Activated CD4-positive, alpha-beta T cell treated with anti-CD3 and anti-CD28 coated beads for 36 hours (primary cell): ENCODE measurements at places on chromosomes 1 and 21.

DNA sequence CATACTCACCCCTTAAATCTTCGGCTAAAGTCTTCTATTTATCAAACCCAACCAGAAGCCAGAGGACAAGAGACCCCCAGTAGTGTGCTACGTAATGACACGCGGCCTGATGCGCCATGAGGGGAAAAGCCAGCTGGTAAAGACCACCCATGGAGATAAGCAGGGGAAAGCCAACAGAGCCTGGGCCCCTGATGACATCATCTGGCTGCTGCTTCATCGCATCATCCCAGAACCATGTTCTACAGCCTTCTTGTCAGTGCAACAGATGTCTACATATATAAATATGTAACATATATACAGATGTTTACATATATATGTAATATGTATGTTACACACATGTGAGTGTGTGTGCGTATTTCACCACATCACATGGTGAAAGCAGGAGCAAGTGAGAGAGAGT is 81.7 kb upstream of the VANGL1 start:
- no peak for DNase-seq

DNA sequence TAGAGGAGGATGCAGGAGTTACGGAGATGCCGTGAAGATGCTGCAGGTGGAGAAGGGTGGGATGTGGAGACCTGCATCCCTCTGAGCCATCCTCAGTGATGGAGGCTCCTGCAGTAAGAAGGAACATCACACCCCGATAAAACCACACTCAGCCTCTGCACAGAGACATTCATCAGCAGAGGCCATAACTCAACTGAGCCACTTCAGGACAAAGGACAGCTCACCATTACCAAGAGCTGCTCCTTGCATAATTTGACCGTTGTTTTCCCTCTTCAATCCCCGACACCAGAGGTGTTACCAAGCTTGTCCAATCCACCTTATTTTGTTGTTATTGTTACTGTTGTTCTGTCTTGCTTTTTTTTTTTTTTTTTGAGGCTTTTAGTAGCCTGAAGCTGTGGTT is 543.9 kb downstream of the AJAP1 start:
- no peak for DNase-seq

- no peak for DNase-seq
Measured at GRCh38 chr1:192630521-192631287, 5.2 kb upstream of the RGS13 start.

- DNase-seq, result peak; percentile 36
Measured at GRCh38 chr21:38660333-38661196, 145.2 kb upstream of the ETS2 start.

GRCh38 chr1:222995236-222995580 is 147.8 kb downstream of the TLR5 start:
- no peak for DNase-seq

DNA sequence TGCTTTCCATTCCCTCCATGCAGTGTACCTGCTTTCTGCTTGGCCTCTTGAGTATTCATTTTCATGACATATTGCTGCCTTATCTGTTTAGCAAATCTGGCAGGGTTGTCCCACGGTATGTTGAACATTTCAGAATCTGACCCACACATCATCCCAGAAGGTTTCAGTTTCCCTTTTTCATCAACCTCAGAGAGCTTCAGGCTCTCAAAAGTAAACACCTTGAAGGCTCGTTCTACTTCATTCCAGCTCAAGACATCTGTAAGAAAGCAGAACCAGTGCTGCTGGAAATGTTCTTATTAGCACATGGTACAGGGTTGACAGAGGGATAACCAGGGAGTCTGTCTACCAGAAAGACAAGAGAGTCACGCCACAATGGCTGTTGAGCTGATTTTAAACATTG is 103.6 kb downstream of the SPAG17 start:
- no peak for DNase-seq

DNA sequence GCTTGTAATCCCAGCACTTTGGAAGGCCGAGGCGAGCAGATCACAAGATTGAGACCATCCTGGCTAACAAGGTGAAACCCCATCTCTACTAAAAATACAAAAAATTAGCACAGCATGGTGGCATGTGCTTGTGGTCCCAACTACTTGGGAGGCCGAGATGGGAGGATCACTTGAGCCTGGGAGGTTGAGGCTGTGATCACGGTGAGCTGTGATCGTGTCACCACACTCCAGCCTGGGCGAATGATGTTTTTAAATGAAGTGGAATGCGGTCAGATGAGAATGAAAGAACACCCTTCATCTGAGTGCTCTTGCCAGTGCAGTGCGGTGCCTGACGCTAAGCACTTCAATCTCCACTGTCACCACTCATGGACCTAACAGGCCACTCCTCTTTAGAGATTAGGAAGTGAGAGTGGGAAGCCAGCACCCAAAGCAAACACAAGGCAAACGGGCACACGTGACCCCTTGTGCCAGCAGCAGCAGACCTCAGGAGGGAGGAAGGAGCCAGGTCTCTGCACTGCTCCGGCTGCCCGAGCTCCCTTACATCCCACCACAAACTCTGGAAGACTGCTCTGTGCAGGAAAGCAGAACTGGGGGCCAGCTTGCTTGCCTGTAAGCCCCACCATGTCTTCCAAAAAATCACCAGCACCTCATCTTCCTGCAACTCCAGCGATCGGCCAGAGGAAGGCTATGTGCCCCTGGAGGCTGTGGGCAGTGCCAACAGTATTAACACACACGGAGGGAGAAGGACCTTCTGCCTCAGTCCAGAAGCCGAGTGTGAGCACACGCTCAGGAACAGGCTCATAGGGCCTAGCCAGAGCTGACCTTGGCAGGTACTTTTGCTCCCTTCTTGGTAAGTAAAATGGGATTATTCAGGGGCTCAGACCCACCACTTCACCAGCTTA is 9.7 kb downstream of the CTNNBIP1 start:
- no peak for DNase-seq

- peak; percentile 87 for DNase-seq
Measured at GRCh38 chr1:15918962-15919715, 56.8 kb downstream of the ZBTB17 start.

DNA sequence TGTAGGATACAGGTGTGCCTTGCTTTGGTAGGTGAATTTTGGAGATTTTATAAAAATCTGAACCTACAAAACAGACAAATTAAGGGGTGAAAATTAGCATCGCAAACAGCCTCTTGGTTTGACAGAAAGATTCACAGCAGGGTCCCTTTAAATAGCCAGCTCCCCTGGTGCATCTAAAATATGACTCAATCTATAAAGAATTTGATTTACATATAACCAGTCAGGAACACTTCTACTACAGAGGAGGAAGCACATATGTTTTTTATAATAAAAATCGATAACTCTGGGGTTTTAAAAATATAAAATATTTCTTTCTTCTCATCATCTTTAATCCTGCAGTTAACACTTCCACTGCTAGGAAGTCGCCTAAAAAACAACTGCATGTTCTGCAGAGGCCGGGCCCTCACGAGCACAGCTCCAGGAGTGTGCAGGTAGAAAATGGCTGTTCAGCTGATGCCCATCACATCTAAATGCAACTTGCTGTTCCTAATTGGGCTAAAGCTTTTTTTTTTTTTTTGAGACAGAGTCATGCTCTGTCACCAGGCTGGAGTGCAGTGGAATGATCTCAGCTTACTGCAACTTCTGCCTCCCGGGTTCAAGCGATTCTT is 203.4 kb downstream of the HS2ST1 start:
- DNase-seq, result no peak

DNA sequence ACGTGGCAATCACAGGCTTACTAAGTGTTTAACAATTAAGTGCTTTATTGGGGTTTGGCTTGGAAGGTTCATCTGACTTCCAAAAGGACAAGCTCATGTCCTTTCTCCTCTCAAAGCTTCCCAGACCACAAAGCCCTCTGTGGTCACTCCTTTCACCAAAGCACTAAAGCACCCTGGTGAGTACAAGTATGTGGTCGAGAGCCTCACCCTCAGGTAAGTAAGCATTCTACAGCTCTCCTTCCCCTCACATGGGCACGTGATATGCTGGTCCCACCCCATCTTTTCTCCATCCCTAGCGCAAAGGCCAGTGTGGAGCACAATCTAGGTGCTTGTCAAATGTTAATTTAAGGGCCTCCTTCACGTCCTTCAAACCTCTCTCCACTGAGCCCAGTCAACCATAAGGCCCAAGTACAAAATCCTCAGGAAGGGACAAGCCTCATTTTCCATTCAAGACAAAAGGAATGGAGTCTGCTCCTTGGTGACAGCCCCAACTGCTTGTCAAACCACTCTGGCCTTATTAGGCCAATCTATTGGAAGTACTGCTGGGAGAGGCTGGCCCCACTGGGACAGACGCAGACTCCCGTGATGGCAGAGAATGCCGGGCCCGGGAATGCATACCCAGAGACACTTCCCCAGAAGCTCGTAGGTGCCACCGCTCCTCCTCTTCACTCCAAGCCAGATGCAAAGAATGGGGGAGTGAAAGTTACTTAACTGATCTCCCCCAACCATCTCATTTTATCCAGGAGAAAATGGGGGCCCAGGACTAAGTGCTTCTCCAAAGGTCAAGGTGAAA is 7.8 kb downstream of the STMN1 start:
- no peak for DNase-seq

DNA sequence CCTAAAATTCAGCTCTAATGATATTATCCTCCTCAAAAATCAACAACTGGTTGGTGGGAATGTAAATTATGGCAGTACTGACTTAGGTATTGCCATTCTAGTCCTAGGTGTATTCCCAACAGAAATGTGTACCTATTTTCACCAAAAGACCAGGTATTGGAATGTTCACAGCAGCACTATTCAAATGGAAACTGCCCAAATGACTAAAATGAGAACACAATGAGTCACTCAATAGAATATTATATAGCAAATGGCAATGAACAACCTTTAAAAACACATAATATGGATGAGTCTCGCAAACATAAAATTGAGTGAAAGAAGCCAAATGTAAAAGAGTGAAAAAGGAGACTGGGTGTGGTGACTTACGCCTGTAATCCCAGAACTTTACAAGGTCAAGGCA is 44.9 kb downstream of the GADD45A start:
- DNase-seq, result no peak

DNA sequence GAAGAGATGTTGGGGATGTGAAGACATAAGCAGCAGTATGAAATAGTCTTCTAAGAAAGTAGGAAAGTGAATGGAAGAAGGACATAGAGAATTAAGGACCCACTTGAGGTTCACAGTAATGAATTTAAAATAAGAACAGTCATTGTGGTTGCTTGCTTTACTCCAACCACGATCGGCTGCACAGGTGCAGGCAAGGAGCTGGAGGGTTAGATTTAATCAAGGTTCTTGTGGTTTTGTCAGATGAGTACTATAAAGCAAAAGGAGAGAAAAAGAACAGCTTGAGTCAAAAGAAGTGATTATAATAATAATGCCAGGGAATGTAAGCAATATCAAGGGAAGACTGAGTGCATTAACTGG is 46.1 kb upstream of the RBM34 start:
- peak; percentile 70 for DNase-seq

DNA sequence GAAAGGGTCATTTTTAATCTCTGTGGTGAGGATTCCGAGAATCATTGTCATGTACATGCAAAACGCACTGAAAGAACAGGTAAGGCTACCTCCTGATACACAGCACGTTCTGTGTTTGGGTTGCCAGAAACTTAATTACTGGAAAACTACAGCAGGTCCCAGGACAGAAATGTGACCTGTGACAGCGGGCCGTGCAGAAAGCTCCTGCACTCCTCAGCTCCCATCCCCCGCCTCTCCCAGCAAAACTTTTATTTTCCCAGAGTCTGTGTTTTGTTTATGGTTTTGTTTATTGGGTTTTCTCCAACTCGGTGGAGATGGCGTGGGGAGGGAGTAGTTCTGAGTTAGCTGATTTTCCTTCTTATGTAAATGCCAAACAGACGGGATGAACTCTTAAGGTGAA is 44.7 kb downstream of the SLC44A3 start:
- DNase-seq, result no peak

DNA sequence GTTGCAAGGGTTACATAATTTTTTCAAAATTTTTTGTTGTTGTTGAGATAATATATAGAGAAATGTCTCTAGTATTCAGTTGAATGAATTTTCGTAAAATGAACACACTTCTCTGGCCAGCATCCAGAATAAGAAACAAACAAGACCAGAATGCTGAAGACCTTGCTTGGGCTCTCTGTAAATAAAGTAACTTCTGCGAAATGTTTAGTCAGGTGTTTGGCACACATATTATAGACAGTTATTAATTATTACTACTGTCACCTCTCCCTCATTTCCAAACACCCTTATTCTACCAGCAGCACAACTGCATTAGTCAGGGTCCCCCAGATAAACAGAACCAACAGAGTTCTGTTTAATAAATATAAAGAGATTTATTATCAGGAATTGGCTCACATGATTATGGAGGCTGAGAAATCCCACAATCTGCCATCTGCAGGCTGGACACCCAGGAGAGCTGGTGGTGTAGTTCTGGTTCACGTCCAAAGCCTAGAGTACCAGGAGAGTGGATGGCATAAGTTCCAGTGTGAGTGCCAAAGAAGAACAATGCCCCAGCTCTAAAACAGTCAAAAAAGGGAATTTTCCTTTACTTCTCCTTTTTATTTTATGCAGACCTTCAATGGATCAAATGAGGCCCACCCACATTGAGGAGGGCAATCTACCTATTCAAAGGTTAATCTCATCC is 44.1 kb upstream of the KCND3 start:
- DNase-seq, result no peak

GRCh38 chr1:66532798-66533783 is 862 bp upstream of the SGIP1 start:
- peak; percentile 49 for DNase-seq

DNA sequence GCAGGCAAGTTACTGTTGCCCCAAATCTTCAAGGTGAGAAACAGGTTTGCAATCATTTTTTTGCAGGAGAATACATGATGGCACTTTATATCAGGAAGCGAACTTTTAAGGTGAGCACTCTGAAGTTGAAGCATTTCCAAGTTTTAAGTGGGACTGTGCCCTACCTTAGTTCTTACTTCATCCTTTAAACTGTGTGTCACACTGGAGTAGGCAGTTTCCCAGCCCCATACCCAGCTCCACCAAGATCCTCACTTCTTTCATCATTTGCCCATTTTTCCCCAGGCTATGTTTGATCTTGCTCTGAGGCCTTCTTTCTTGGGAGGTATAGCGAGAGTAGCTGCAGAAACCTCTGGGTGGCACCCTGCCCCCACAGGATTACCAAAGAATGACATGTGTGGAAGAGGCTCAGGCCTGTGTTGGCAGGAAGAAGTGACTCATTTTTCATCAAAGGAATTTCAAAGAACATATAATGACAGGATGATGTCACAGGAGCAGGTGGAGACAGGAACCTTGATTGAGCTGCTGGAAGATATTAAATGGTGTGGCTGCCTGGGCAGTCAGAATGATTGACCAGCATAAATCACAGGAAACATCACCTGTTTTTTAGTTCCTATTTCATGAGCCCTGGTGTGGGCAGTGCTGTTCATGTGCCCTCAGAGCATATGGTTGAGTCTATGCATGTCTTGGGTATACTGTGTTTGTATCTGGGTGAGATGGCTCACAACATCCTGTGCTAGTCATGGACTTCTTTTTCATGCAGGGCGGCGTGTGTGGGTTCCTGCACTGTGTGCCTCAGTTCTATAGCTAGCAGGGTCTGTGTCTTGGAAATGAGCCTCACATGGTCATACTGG is 20.8 kb upstream of the MACF1 start:
- peak; percentile 90 for DNase-seq

DNA sequence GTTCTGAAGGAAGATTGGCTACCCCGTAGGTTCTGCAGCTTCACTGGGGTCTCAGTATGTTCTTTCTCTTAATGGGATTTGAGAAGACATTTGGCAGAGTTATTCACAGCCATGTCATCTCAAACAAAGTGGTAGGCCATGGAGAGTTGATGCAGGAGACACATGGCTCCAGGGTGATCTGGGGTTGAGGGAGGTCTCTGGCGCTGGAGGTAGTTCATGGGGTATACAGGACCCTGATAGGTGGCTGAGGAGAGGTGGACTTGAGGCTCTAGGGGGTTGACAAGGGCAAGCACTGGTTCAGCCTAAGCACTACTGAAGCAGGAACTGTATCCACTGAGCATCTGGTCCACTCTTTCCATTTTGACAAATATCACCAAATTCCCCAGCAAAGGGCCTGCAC is 100.4 kb downstream of the C1orf94 start:
- DNase-seq, result no peak
